GOT3 (cell line): ENCODE measurements at places on chromosomes 3 and 15.
A peak's percentile ranks its signal among the peaks of the same experiment; 100 is the strongest.

GRCh38 chr15:77634266-77634962 lies 1.7 kb upstream of the LINGO1 start:
- no peak for DNase-seq

DNA sequence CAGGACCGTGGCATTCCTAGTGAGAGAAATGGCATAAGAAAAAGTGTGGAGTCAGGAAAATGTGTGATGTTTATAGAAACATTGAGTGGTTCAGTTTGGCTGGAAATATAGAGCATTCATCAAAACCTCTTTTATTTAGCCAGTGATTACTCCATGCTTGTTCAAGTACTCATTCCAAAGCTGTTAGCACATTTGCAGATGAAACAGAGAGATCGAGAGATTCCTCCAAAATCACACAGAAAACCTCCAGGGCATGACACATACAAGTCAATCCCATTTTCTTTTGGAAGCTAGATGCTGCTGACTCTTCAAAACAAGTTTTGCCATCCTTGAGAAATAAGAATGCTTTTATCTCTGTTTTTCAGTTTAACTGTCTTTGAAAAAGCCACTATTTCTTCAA lies 11.5 kb upstream of the MB21D2 start:
- no peak for DNase-seq

DNA sequence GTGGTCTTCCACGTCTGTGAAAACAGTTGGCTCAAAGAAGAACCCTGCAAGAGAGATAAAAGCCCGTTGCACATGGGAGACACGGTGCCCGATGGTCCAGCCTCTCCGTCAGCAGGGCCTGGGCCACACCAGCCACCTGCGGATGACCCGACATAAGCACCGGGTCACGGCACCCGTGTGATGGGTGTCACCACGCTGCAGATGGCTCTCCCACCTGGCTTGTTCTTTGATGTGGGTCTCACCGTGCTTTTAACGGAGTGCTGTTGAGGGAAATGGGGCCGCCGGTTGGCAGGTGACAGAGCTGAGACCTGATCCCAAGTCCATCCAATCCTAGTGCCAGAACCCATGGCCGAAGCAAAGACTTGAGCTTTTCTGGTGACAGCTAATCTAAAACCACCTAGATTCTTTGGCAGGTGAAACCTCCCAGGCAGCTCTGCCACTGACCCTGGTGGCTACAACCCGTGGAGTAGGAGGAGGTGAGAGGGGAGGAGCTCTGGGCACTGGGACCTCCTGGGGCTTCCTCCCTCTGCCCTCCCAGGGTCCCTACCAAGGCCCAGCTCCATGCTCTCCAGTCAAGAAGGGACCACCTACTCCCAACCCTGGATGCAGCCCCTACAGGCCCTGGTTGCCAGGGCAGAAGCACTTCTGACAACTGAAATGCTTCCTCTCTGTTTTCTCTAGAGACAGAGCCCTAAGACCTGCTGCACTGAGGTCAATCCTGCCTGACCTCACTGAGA lies 23.4 kb upstream of the SLC41A3 start:
- no peak for DNase-seq

DNA sequence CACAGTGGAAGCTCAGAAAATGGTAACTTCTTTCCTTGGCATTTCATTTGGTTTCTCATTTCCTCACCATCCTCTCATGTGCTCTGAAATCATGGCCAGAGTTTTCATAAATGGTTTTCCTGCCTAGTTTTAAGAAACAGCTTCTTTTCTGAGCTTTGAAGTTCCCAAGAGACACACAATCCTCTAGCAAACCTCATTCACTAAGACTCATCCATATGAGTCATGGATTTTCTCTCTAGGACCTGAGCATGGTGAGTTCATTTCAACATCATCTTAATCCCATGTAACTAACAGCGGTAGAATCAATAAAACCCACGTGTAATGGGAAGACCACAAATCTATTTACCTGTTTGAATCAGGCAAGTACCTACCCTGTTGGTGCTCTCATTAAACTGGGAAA lies 274.5 kb upstream of the LRTM1 start:
- DNase-seq, result no peak

DNA sequence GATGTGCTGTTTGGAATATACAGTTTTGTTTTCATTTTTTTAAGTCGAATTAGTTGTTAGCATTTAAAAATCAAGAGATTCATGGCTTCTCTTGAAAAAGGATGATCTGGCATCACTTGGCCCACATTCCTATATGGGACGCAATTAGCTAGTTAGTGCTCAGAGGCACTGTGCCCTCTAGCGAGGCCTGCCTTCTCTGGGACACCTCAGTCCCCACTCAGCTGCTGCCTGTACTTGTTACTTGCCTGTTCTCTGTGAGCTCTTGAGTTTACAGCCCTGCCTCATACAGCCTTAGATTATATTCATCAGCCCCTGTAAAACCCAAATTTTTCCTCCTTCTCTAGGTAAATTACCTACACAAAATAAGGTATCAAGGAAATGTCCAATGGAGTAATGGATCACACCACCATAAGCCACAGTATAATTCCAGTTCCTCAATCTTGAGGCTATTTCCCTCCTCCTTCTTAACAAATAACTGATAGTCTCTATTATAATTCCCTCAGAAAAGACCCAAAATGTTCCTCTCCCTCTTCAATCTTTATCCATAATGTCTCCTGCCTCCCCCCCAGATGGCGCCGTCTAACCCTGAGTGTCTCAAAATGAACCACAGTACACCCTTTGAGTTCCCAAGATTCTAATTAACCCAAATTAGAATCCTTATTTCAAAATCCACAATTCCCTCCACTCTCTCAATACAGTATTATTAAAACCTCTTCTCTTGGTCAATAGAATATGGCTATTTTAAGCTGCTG lies 2.7 kb downstream of the ZMAT3 start:
- no peak for DNase-seq

GRCh38 chr3:123651449-123652341 lies 66.8 kb upstream of the HACD2 start:
- DNase-seq, result no peak

- no peak for DNase-seq
Measured at GRCh38 chr3:178823591-178824246, 247.9 kb downstream of the ZMAT3 start.

DNA sequence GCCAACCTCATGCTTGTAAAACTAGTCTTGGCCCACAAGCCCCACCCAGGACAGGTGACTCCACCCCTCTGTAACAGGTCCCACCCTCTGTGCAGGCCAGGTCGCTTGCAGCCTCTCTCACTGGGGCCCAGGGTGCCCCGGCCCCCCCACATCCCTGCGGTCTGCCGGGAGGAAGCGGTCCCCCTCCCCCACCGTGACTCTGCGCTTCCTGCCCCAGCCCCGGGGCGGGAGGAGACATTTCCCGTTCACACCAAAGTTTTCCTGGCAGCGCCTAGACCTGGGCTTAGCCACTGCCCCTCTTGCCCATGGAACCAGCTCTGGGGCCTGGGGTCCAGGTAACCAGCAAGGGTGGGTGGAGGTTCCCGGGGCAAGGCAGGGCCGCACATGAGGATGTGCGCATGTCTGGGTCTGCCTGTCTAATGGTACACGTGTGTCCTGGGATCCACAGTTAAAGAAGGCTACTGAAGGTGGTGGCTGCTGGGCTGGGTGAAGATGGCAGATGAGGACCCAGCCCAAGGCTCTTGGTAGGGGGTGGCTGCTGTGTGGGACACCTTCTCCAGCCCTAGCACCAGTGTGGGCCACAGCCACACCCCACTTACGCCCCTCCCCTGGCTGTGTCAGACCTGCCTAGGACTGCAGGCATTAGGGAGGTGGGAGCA lies 8.4 kb downstream of the NBEAL2 start:
- no peak for DNase-seq

- no peak for DNase-seq
Measured at GRCh38 chr3:129059311-129059958, 1.1 kb upstream of the GP9 start.

DNA sequence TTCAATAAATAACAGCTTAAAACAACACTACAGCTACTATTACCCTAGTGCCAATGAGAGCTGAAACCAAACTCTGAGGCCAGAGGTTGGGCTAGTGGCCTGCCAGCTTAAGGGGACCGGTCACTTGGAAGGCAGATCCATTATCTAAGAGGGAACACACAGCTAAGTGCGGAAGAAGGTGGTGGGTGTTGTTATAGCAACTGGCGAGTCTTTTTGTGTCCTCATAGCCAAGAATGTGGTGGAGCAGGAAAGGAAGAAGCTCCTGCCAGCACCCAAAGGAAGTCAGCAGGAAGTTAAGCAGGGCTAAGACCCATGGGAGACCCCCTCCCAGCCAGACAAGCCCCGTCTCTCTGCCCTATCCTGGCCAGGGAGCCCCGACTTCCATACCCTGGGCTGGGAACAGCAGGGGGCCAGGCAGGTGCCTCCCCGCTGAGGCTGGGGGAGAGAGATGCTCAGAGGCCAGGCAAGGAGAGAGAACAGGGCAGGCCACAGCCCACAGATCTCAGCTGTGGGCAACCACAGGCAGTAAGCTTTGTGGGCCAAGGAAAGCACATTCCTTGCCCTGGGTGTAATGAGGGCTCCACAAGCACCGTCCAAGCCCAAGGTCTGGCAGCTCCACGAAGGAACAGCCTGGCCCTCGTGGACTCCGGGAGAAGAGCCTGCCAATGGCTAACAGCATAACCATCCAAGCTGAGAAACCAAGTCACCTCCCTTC lies 34.0 kb upstream of the HRH1 start:
- DNase-seq, result no peak

DNA sequence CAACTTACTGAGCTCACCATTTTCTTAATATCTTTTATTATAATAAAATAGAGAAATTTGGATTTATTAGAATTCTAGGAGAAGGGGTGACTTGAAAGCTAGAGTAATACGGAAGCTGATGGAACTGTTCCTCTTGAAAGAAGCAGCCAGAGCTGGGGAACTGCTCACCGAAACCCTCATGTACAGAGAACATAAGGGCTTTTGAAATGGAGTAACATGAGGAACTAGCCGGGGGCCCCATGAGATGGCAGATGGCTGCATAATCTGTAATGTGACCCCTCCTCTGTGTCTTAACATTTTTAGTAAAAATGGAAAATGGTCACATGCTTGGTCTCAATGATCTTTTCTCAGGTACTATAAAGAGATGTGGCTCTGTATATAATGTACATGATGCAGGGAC lies 15.7 kb upstream of the DYNC1LI1 start:
- DNase-seq, result no peak

- no peak for DNase-seq
Measured at GRCh38 chr3:12501360-12502020, 17.2 kb downstream of the TSEN2 start.

DNA sequence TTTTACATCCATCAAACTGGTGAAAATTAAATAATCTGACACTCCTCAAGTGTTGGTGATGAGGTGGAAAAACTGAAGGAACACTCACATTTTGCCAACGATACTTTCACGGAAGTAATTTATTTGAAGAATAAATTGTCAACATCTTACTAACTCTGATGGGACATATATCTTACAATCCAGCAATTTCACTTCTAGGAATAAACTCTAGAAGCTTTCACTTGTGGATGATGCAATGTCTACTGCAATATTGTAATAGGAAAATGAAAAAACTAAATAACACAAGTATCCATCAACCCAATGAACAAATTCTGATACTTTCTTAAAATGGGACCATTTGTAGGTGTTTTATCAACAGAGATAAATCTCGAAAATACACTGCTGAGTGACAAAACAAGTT lies 16.2 kb upstream of the LIPC start:
- no peak for DNase-seq

- DNase-seq, result no peak
Measured at GRCh38 chr15:50907601-50908208, 778 bp upstream of the AP4E1 start.

GRCh38 chr3:46812237-46812791 lies 50.9 kb downstream of the MYL3 start:
- DNase-seq, result peak; percentile 7

DNA sequence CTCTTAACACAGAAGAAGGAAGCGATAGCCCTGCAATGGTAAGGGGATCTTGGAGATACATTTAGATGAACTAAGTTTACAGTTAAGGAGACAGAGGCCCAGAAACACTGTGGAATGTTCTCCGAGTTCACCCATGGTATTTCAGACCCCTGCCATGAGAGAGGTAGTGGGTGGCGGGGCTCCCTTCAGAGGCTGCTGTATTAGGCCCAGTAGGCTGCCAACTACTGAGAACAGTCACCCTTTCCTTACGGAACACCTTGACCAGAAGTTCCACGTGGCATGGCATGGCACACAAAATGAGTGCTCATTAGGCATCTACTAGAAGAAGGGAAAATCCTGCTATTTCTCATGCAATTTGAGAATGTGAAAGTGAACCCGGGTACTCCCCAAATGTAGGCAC lies 195.4 kb downstream of the TNIK start:
- no peak for DNase-seq

GRCh38 chr3:88369767-88370166 lies 220.0 kb downstream of the C3orf38 start:
- no peak for DNase-seq

GRCh38 chr3:160886421-160886820 lies 130.4 kb downstream of the PPM1L start:
- no peak for DNase-seq

DNA sequence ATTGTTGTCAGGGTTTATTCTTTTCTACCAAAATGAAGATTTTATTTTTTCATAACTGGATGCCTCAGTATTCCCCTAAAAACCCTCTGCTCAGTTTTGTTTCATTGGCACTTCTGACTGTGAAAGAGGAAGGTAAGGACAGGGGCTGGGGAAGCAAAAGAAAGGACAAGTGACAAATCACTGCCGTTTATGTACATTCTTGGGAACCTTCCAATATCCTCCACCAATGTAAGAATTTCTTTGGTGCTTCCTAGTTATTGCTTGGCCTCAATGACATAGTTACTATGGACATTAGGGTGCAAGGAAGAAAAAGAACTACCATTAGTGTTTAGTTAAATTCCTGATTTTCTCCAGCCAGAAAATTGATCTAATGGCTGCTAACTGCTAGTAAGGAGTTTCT lies 131.0 kb upstream of the C15orf61 start:
- no peak for DNase-seq

DNA sequence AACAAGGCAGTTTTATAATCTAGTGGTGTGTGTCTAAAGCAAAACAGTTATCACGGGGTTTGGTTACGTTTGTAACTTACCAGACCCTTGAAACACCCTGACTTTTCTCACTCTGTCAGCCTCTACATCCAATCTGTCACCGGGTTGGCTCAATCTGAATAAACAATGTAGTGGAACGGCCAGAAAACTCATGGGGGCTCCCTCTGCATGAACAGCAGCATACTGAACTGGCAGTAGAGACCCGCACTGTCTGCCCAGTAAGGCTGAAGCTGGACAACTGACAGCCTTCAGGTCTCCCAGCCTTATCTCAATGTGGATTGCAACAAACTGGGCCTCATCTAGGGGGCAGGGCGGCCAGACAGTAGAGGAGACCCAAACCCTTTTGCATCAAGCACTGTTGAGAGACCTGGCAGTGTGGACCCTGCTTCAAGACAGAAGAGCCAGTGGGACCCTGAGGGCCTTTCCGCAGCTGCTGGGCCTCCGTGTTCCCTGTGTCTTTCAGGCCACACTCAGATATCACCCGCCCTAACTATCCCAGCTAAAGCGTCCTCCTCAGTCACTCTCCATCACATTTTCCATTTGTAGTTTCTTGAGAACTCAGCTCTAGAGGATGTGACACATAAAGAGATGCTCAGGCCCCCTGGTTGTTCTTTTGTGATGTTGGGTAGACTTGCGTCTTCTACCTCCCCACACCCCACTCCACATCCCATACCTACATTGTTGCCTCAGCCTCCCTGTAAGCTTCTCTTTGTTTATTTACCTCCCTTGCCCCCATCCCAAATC lies 181.2 kb upstream of the NR2E3 start:
- DNase-seq, result no peak
